Right renal pelvis (tissue), 4 donors: ENCODE measurements at places on chromosomes 11 and 22. TPM values are rescaled to one million over a fixed set of nuclear protein-coding genes. Genes with fewer than 3 reads are reported as not detected.

KDELR3 gene
- polyA plus RNA-seq = 14.2 TPM

TMPRSS4 gene
- 27.6 TPM for polyA plus RNA-seq

OR51E2 gene
- 0.74 TPM for polyA plus RNA-seq

MMP13 gene
- polyA plus RNA-seq = 0.10 TPM

P2RX6 gene
- 1.5 TPM for polyA plus RNA-seq

XKR3 gene
- polyA plus RNA-seq = not detected

MOGAT2 gene
- polyA plus RNA-seq = 1.4 TPM

DTX4 gene
- 47.1 TPM for polyA plus RNA-seq

CCND1 gene
- 144 TPM for polyA plus RNA-seq

CLP1 gene
- 17.1 TPM for polyA plus RNA-seq

NAALAD2 gene
- 26.8 TPM for polyA plus RNA-seq

LMNTD2 gene
- polyA plus RNA-seq = 3.0 TPM

OR51A2 gene
- polyA plus RNA-seq = not detected

NDUFS8 gene
- 82.1 TPM for polyA plus RNA-seq

STARD10 gene
- 72.0 TPM for polyA plus RNA-seq

GLYATL1B gene
- polyA plus RNA-seq = not detected

YWHAH gene
- polyA plus RNA-seq = 135 TPM

PVALB gene
- 9.9 TPM for polyA plus RNA-seq

JAML gene
- 2.9 TPM for polyA plus RNA-seq

F2 gene
- polyA plus RNA-seq = 0.19 TPM

SERGEF gene
- polyA plus RNA-seq = 21.5 TPM

SHANK3 gene
- 23.2 TPM for polyA plus RNA-seq

CTSF gene
- polyA plus RNA-seq = 115 TPM

KCNQ1 gene
- 12.4 TPM for polyA plus RNA-seq

EWSR1 gene
- polyA plus RNA-seq = 317 TPM

SMIM35 gene
- polyA plus RNA-seq = 0.08 TPM

SLC25A18 gene
- polyA plus RNA-seq = 1.9 TPM
